ENCODE measurements at places on chromosomes 7 and 10.

GRCh38 chr7:21902240-21902639, 43.5 kb downstream of the CDCA7L start:
- DNase-seq, result no peak

DNA sequence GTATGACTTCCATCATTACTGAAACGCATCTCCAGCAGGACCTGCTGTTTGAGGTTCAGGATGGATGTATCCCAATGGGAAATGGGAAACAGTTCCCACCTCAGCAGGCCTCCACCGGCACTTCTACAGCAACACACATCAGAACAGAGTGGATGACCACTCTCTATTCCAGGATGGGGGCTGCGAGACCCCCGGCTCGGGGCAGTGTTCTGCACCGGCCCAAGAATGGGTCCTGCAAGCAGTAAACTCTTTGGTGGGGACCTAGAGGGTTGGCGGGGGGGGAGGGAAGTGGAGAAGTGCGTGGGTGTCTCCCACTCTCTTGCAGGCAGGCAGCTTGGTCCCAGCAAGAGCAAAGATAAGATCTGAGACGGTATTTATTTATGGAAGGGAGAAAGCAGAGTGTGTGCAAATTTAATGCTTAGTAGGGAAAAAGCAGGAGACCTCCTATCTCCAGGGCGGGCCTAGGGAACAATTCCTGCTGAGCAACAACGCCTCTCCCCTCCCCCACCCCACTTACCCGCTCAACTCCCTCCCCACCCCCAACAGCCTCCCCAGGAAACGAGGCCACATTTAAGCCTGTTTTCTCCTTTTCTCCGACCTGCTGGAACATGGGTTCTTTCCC, 4.0 kb downstream of the SFMBT2 start:
- DNase-seq, result no peak

GRCh38 chr10:100554902-100555301, 19.2 kb downstream of the HIF1AN start:
- DNase-seq, result peak; percentile 59

DNA sequence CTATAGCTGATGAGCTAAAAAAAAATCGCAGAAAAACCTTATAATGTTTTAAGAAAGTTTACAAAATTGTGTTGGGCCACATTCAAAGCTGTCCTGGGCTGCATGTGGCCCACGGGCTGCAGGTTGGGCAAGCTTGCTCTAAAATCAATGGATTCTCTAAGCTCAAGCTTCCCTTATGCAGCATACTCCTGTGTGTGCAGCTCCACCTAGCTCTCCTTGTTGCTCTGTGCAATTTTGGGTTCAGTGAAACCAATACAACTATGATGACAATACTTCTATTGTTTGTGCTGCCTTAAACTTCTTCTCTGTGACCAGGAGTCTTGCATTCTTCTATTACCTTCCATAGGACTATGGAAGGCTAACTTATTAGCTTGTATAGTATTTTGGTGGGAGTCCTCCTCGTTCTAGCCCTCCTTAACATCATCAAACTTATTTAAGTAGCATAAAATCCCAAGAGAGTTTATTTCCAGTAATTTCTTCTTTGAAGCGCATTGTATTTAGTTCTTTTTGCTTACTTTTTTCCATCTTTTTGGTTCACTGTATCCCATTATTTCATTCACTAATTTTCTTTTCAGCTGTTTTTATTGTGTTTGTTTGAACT, 170.9 kb upstream of the SMIM30 start:
- DNase-seq, result peak; percentile 33

DNA sequence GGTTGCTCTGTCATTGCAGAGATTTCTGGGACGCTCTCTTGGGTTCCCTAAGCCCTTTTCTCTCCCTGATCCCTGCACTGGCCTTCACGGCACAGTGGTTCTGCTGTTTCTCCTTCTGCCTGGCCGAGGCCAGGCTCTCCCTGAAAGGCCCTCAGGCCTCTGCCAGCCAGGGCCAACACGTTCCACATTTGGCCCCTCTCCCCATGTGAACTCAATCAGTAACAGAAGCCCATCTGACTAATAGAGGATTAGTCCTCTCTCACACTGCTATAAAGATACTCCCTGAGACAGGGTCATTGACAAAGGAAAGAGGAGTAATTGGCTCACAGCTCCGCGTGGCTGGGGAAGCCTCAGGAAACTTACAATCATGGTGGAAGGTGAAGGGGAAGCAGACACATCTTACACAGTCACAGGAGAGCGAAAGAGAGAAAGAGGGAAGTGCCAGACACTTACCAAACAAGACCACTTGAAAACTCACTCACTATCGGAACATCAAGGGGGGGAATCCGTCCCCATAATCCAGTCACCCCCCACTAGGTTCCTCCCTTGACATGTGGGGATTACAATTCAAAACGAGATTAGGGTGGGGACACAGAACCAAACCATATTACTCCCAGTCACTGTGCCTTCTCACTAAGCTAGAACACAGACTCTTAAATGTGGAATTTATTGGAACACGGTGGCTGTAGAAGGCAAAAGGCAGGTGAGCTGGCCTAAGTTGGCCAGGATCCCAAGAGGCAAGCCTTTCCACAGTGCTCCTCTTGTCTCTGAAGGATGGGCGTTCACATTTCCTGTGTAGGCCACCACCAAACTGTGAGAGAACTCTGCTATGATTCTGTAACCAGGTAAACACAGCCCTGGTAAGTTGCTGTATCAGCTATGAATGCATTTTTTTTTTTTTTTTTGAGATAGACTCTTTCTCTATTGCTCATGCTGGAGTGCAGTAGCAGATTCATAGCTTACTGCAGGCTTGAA, 8.8 kb downstream of the FZD8 start:
- no peak for DNase-seq

DNA sequence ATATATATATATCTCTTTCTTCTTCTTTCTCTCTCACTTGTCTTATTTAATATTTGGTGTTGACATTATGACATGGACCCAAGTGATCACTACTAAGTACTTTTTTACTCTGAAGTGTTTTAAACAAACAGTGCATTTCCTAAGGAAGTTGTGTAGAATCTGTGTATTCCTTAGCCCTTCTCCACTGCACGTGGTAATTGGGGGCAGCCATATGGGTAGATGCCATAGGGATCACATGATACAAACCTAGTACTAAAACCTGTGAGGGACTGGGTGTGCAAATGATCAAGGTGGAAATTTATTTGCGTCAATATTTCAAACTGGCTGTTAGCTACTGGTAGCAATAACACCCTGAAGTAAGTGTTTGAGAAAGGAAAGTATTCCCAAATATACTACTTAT, 25.0 kb downstream of the THSD7A start:
- DNase-seq, result no peak

- DNase-seq, result no peak
Measured at GRCh38 chr10:33666686-33667480, 332.4 kb upstream of the NRP1 start.

DNA sequence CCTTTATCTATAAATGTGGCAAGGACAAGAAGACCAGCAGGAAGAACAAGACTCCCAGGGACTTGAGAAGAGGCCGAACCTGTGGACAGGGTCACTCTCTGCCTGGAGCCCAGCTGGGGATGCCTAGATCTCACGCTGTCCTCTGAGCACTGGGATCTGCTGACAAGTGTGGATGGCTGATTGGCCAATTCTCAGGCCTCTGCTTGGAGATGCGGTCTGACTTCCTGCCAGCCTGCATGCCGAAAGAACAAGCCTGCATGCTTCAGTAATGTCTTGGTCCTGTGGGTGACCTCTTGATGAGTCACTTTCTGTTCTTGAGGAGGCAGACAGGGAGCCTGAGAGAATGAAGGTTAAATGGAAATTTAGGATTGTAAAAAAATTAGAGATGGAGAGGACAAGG, 84.7 kb downstream of the TMEM178B start:
- DNase-seq, result peak; percentile 99

DNA sequence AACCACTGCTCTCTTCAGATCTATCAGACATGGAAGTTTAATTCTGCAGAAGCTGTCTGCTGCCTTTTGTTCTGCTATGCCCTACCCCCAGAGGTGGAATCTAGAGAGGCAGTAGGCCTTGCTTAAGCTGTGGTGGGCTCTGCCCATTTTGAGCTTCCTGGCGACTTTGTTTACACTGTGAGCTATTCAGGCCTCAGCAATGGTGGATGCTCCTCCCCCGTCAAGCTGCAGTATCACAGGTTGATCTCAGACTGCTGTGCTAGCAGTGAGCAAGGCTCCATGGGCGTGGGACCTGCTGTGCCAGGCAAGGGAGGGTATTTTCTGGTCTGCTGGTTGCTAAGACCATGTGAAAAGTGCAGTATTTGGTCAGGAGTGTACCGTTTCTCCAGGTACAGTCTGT, 45.1 kb upstream of the CDK14 start:
- no peak for DNase-seq

DNA sequence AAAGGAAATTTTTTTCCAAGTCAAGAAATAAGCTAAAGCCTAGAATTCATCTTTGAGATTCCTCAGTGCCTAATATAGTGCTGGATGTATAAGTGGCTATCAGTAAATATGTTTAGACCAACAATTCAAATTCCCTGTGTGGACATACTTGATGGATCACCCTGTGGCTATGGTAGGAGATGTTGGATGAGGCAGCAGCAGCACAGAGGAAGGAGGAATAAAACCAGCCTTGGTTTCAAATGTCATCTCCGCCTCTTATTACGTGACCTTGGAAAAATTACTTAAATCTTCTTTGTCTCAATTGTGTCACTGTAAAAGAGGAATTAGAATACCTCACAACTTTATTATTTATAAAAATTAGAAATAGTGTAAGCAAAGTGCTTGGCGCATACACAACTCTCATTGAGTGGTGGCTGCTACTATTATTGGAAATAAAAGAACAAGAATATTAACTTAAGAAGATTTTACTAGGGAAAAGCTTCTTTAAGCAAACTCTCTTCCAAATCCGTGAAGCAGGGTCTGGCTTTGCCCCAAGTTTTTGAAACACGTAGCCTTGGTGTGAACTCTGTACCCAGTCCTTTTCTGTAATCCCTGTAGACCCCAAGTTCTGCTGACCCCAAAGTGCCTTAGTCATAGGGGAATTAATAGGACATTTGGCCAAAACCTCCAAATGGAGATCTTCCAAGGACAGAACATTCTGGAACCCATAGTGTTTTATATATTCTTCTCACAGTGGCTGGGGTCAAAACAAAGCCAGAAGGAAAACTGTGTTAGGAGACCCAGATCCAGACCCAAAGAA, 283.8 kb downstream of the PTEN start:
- DNase-seq, result no peak

GRCh38 chr10:10872035-10872673, 145.5 kb upstream of the CELF2 start:
- peak; percentile 18 for DNase-seq

- no peak for DNase-seq
Measured at GRCh38 chr10:86389441-86390193, 23.0 kb upstream of the GRID1 start.

DNA sequence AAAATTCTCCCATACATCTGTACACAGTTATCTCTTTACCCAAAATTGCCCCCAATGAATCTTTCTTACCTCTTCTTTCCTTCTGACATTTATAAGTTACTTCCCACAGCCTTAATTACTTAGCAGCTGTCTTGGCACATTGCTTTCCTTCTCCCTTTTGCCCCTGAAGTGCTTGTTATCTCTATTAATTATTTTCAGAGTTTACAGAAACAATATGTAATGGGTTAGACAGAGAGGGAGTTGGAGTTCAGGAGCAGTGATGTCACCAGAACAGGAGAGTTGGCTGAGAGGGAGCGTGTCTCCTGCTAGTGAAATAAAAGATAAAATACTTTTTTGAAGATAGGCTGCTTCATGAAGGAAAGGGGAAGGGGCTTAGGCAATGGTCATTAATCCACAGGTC, 57.4 kb downstream of the ITGB8 start:
- no peak for DNase-seq

GRCh38 chr7:51082096-51082840, 234.3 kb downstream of the COBL start:
- DNase-seq, result no peak

- no peak for DNase-seq
Measured at GRCh38 chr7:18213652-18214051, 186.0 kb upstream of the PRPS1L1 start.

DNA sequence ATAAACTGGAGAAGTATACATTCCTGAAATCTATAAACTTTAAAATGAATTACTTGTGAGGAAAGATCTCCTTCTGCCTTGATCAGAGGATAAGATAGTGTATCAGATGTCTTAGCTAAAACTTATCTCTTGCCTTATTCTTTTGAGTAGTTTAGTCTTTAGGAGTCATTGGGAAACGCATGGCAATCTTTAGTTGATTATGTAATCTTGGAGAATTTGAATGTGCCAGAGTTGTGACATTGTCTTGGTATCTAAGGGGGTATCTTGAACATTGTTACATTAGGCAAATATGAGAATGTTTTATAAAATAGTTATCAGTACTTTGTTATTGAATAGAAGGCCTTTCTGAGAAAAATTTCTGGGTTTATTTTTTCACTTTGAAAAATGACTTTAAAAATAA, 61.6 kb upstream of the ADRA2A start:
- DNase-seq, result no peak

DNA sequence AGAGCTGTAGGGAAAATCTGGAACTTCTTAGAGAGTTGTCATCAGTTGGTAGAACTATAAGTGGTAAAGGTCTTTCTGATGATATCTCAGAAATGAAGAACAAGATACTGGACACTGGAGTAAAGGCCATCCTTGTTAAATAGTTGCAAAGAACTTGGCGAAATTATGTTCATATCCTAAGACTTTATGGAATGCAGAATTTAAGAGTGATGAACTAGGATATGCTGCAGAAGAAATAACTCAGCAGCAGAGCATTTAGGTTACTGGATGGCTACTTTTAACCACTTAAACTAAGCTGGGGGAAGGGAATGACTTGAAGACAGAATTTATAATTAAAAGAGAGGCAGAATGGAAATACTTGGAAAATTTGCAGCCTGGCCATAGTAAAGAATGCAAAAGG, 23.7 kb downstream of the PTEN start:
- DNase-seq, result no peak

- DNase-seq, result no peak
Measured at GRCh38 chr7:8908889-8909288, 475.5 kb downstream of the NXPH1 start.

DNA sequence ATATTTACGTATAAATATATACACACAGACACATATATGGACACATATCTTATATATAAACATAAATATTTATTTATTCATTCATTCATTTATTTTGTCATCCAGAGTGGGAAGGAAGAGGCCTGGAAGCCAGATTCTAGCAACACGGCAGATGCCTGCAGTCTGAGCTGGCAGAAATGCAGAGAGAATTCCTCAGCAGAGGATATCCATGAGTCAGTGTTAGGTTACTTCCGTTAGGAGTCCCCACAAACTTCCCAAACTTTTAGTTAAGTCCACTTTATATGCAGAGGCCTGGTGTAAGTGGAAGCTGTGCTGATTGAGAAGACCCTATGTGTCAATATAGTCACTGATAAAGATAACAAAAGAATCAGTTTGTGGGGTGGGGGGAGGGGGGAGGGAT, 89.6 kb downstream of the PPP1R17 start:
- DNase-seq, result peak; percentile 71

DNA sequence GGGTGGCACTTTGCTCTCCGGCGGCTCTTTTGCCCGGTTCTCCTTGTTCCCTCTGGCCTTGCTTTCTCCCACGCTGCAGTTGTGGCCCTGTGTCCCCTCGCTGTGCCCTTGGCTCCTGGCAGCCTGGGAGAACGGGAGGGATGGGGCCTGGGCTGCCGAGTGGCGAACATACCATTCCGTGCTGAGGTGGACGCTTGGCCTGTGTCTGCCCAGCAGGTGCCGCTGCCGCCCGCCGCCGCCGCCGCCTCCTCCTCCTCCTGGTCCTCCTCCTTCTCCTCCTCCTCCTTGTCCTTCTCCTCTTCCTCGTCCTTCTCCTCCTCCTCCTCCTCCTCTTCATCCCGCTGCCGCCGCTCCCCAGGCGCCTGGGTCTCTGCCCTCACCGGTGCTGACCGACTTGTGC, 36.0 kb downstream of the AGAP3 start:
- no peak for DNase-seq

Measured in RCC 7860 (cell line).